ENCODE measurements at places on chromosomes 6 and 20. TPM values are rescaled to one million over a fixed set of nuclear protein-coding genes. Genes with fewer than 3 reads are reported as not detected.
A peak's percentile ranks its signal among the peaks of the same experiment; 100 is the strongest.

KLC4 gene
- 37.4 TPM for total RNA-seq

- H3K27me3 ChIP-seq = no peaks in the 10 kb centered on the region
- no peaks in the 10 kb centered on the region for H3K36me3 ChIP-seq
- no peak for DNase-seq
- no peak overlapping the region for H3K27ac ChIP-seq
- H3K4me3 ChIP-seq = no peak overlapping the region
These were observed 186.6 kb downstream of the SOX4 start for GRCh38 chr6:21780141-21780540.

DNA sequence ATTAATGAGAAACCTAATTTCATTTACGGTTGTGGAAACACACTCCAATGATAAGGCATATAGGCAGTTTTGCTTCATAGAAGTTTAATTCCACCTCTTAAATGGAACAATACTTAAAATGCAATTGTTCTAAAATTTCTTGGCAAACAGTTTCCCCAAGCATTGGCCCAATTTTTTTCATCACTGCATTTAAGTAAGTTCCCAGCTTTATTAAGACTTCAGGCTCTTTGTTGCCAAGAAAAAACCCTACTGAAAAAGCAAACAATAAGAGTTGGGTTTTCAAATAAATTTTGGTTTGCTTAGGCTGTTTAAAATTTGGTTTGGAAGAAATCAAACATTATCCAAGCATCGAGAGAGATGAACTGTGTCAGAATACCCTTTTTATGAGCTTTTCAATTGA lies 690.9 kb upstream of the NRSN1 start:
- H3K4me1 ChIP-seq = no peaks in the 10 kb centered on the region
- H3K27me3 ChIP-seq = no peaks in the 10 kb centered on the region
- no peak for DNase-seq

SIM1 gene
- not detected for total RNA-seq

CST7 gene
- total RNA-seq = 700 TPM

- H3K27ac ChIP-seq = no peak overlapping the region
- H3K4me3 ChIP-seq = no peak overlapping the region
- H3K36me3 ChIP-seq = peaks cover 66% of the 10 kb centered on the region
- H3K27me3 ChIP-seq = no peaks in the 10 kb centered on the region
- DNase-seq = no peak
These were observed 41.8 kb downstream of the GCLC start for GRCh38 chr6:53503060-53503459.

GRCh38 chr6:105880030-105880492 lies 206.1 kb upstream of the PRDM1 start:
- no peak overlapping the region for H3K27ac ChIP-seq
- DNase-seq = peak; percentile 35
- peaks cover 10% of the 10 kb centered on the region for H3K4me1 ChIP-seq
- no peaks in the 10 kb centered on the region for H3K27me3 ChIP-seq

DNA sequence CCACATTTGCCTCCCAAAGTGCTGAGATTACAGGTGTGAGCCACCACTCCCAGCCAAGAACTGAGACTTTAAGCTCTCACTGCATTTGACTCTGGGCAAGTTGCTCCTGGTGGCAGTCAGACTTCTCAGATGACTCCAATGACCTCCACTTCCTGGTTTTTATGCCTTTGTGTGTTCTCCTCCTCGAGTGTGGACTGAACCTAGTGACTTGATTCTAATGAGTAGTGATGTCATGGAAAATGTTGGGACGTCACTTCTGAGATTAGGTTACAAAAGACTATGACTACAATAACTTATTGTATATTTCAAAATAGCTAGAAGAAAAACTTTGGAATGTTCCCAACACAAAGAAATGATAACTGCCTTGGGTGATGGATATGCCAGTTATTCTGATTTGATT lies 12.0 kb downstream of the SPINT3 start:
- H3K27me3 ChIP-seq = peaks cover 7% of the 10 kb centered on the region
- H3K27ac ChIP-seq = no peak overlapping the region
- DNase-seq = no peak
- H3K36me3 ChIP-seq = no peaks in the 10 kb centered on the region
- H3K4me1 ChIP-seq = no peaks in the 10 kb centered on the region
- no peak overlapping the region for H3K4me3 ChIP-seq

DNA sequence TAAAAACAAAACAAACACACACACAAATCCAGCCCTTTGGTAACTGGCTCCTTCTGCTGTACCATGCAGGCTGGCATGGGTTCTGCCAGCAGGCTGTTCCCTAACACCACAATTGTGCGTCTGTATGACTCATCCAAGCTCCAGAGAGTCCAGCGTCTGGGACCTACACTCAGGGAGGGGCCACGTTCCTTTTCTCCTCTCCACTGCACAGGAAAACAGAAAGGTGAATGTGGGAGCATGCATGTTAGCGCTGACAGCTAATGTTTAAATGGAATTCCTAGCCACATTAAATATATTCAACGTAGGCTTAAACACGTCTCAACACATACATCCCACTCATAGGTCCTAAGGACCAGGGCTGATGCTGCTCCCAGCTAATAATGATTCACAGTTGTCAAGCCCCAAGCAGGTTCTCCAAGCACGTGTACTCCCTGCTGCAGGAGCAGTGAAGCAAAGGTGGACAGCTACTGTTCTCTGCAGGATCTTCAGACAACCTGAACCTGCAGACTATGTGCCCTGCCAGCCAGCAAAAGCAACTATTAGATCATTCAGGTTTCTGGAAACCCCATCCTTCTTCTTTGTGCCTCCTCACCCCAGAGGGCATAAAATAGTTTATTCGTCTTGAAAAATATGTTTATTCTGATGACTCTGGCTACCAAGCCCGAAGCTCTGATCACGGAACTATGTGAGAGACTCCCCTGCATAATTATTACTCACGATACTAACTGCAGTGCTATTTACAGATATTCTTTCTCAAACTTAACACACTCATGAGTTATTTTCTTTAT lies 20.9 kb downstream of the MAP1LC3A start:
- H3K27ac ChIP-seq = no peak overlapping the region
- H3K4me1 ChIP-seq = peaks cover 10% of the 10 kb centered on the region
- DNase-seq = no peak
- no peak overlapping the region for H3K4me3 ChIP-seq
- H3K36me3 ChIP-seq = peaks cover 19% of the 10 kb centered on the region

DNA sequence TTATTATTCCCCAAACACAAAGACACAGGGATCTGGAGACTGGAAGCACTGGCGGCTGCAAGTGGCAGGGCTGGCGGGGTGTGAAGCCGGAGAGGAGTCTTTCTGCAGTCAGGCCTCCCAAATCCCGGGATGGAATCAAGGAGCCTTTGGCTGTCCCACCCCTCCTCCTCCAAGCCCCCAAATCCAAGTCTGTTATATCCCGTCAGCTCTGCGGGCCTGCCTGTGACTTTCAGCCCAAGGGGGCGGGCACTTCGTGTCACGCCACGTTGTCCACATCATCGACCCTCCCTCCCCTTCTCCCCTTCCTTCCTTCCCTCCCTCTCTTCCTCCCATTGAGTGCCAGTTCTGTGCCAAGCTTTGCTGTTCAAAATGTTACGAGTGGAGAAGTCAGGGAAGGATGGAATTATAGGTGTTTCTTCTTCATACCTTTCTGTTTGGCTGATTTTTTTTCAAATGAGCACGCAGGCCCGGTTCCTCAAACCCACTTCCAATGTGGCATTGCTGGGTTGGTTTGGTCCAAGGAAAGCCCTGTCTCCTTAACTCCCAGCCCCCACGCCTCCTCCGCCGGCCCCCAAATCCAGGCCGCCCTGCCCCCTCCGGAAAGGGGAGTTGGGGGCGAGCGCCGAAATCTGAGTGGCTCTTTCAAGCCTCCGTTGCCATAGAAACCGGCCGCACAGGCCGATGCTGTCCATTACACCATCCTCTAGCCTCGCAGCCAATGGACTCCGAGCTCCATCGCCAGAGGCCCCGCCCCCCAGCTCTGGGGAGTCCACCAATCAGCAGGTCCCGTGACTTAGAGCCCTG lies 12.7 kb downstream of the ZCCHC3 start:
- no peak overlapping the region for H3K27ac ChIP-seq
- H3K4me1 ChIP-seq = peaks cover 10% of the 10 kb centered on the region
- H3K36me3 ChIP-seq = no peaks in the 10 kb centered on the region
- H3K4me3 ChIP-seq = peak overlapping the region; percentile 17

GRCh38 chr6:159902620-159903019 lies 11.8 kb downstream of the MAS1 start:
- no peaks in the 10 kb centered on the region for H3K36me3 ChIP-seq
- DNase-seq = no peak
- no peaks in the 10 kb centered on the region for H3K27me3 ChIP-seq
- H3K27ac ChIP-seq = no peak overlapping the region
- no peak overlapping the region for H3K4me3 ChIP-seq

GRCh38 chr6:71649915-71650314 lies 236.4 kb upstream of the RIMS1 start:
- H3K27ac ChIP-seq = no peak overlapping the region
- H3K4me1 ChIP-seq = no peaks in the 10 kb centered on the region
- no peak for DNase-seq
- H3K27me3 ChIP-seq = no peaks in the 10 kb centered on the region
- H3K4me3 ChIP-seq = no peak overlapping the region

CYB5R4 gene
- 34.5 TPM for total RNA-seq

- H3K27ac ChIP-seq = no peak overlapping the region
- peaks cover 25% of the 10 kb centered on the region for H3K4me1 ChIP-seq
- H3K4me3 ChIP-seq = peak overlapping the region; percentile 87
- no peaks in the 10 kb centered on the region for H3K27me3 ChIP-seq
- DNase-seq = peak; percentile 18
These were observed 694 bp upstream of the FAM120B start for GRCh38 chr6:170305805-170306323.

DNA sequence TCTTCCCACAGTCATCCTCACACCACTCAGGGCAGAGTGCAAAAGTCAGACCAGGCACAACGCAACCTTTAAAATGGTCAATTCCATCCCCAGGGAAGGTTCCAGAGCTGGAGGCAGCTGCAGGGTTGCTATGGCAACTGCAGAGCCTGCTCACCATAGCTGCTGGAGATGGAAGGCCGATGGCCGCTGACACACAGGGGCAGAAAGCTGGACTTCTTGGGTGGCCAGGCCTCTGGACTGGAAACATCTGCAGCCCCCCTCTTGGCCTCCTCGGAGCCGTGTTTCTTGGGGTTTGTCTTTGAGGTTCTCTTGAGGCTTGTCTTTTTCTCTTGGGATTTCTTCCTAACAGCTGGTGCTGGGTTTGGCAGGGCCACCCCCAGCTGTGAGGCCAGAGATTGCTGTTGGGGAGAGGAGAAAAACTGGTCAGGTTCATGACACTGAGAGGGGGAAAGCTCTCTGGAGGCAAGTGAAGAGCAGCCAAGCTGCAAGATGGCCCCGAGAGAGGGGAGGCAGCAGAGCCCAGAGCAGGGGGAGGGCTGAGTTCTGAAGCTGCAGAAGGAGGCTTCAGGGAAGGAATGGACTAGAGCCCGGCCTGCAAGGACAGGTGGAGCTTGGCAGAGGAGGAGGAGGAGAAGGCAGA lies 10.2 kb downstream of the BNIP5 start:
- DNase-seq = no peak
- H3K27ac ChIP-seq = no peak overlapping the region
- no peaks in the 10 kb centered on the region for H3K36me3 ChIP-seq
- H3K4me1 ChIP-seq = no peaks in the 10 kb centered on the region
- no peak overlapping the region for H3K4me3 ChIP-seq

DNA sequence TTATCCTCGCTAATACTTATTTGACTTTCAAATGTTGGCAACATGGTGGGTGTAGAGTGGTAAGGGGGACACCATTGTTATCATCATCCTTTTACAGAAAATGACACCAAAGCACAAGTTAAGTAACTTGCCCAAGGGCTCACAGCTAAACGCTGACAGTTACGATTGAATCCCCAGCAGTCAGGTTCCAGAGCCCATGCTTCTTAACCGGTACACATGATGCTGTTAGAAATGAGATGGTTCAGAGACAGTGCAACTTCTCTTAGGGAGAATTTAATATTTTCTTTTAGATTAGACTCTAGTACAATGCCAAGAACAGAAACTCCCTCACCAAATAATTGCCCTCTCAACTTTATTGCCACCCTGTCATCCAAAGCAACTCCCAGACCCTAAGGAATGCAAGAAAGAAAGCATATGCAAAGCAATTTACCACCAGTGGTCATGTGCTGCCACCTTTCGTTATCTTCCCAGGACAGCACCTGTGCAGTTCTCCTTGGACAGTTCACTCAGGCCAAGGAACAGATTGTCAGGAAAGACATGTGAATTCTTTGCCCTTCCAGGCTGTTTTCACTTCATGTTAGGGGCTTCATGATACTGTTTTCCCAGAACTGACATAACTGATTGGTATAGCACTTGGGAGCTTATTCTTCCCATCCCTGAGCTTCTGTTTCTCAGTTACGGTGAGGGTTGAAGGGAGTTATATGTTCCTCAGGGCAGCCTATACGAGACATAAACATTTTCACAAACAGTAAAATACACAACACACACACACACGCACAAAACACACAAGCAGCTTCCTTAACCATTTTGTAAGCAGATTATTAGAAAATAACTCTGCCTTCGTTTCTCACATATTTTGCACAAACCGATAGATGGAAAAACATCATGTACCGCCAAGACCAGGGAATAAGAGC lies 5.1 kb downstream of the HLA-DMA start:
- DNase-seq = no peak
- H3K4me1 ChIP-seq = peaks cover 58% of the 10 kb centered on the region
- H3K27me3 ChIP-seq = no peaks in the 10 kb centered on the region
- H3K4me3 ChIP-seq = no peak overlapping the region
- no peak overlapping the region for H3K27ac ChIP-seq

NFYA gene
- total RNA-seq = 27.5 TPM

RIPOR2 gene
- total RNA-seq = 299 TPM

IL22RA2 gene
- total RNA-seq = not detected

PRDM13 gene
- total RNA-seq = not detected

PLN gene
- total RNA-seq = not detected

SLC35F1 gene
- total RNA-seq = not detected

- no peak for DNase-seq
- no peaks in the 10 kb centered on the region for H3K36me3 ChIP-seq
- H3K4me1 ChIP-seq = peaks cover 38% of the 10 kb centered on the region
- no peaks in the 10 kb centered on the region for H3K27me3 ChIP-seq
These were observed 27.2 kb downstream of the DUSP22 start for GRCh38 chr6:319177-320131.

SAMD3 gene
- total RNA-seq = 413 TPM

GPX5 gene
- total RNA-seq = not detected

DNA sequence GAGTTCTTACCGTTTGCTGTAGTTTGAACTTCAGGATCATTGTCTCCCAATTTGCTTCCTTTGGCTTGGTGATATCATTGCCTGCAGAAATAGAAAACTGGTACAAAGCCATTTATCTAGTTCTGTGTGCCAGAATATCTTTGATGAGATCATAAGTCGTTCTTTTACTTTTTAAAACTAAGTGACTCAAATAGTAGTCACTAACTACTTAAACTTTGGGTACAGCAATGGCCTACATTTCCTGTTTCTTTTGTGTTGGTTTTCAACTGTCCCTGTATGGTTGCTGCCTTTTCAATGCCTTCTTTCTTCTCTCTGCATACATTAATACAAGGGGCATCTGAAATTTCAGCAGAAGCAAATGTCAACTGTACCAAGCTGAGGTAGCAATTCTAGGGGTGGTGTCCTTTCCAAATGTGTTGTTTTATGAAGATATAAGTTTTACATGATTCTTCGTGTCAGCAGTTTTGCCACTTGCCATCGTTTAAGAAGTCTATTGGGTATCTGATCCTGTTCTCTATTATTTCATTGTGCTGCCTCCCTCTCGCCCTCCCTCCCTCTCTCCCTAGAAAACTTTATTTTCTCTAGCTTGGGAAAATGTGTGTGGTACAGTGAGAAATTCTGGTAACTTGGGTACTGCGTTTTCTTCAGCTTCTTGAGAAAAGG lies 238.5 kb downstream of the FARS2 start:
- H3K36me3 ChIP-seq = no peaks in the 10 kb centered on the region
- no peaks in the 10 kb centered on the region for H3K27me3 ChIP-seq
- H3K4me1 ChIP-seq = no peaks in the 10 kb centered on the region
- H3K4me3 ChIP-seq = no peak overlapping the region

CRISP3 gene
- total RNA-seq = not detected

Measured in natural killer cell (primary cell).